Glutamatergic neuron (in vitro differentiated cells): ENCODE measurements at places on chromosomes 7 and 10.
A peak's percentile ranks its signal among the peaks of the same experiment; 100 is the strongest.

DNA sequence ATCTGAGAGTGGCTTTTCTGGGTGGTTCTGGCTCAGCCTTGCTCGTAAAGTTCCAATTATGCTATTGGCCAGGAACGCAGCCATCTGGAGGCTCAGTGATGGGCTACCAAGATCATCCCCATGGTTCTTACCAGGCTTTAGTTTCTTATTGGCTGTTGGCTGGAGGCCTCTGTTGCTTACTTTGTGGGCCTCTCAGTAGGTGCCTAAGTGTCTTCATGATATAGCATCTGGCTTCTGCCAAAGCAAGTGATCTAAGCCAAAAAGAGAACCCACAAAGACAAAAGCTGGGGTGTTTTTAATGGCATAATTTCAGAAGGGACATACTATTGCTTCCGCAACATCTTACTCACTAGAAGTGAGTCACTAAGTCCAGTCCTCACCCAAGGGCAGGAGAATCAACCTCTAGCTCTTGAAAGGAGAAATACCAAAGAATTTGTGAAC lies 132.0 kb upstream of the MDFIC start:
- H3K4me3 ChIP-seq: no peak overlapping the region
- H3K36me3 ChIP-seq: no peaks in the 10 kb centered on the region
- no peak for DNase-seq
- H3K4me1 ChIP-seq: no peaks in the 10 kb centered on the region
- H3K27me3 ChIP-seq: no peaks in the 10 kb centered on the region

DNA sequence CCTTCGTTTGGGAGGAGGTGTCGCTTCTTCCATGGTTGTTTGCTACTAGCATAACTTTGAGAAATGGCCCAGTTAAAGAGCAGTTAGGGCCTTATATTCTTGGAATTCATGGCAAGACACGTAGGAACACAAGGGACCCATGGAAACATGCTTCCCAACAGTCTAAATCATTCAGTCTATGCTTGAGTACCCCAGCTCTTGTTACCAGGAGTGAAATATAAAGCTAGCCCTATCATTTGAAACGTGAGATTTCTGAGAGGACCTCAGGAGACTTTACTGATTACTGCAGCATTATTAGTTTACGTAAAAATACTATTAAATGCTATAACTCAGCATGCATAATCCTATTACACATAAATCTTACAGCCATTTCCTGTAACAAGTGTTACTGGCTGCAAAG lies 328.6 kb upstream of the CDC14C start:
- H3K4me3 ChIP-seq: no peak overlapping the region
- H3K27me3 ChIP-seq: no peaks in the 10 kb centered on the region
- H3K36me3 ChIP-seq: no peaks in the 10 kb centered on the region
- no peak overlapping the region for H3K27ac ChIP-seq
- H3K4me1 ChIP-seq: no peaks in the 10 kb centered on the region

DNA sequence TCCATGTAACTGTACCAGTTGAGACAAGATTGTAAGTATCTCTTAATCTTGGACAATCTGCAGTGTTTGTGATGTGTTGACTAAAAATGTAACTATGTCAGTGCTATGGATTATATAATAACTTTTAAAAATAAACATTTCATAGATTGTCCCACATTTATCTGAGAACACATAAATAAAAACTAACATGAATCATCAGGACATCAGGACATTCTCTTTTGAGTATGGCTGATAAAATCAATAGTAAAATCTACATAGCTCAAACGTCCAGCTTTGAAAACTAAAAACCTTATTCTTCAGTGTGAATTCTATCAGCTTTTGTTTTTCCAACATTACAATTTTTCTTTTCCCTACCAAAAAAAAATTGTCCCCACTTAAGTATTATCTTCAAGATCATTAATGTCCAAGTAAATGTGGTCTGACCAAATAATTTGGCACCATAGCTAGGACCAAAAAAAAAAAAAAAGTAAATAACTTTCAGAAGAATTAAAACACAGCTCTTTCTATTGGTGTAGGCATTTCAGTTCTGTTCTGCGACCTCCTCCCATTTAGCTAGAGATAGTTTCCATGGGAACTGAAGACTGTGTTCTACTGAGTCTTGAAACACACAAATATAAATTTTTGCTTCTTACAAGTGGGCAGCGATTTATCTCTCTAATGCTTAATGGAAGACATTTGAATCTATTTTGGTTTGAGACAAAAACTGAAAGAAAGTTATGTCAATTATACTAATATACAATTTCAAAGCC lies 123.0 kb upstream of the SGCE start:
- H3K36me3 ChIP-seq: no peaks in the 10 kb centered on the region
- no peak overlapping the region for H3K4me3 ChIP-seq
- H3K4me1 ChIP-seq: no peaks in the 10 kb centered on the region
- H3K27ac ChIP-seq: no peak overlapping the region
- DNase-seq: no peak

GRCh38 chr10:95476469-95477174 lies 84.5 kb downstream of the SORBS1 start:
- H3K4me1 ChIP-seq: peaks cover 49% of the 10 kb centered on the region
- H3K27ac ChIP-seq: peak overlapping the region; percentile 30
- no peak overlapping the region for H3K4me3 ChIP-seq
- H3K27me3 ChIP-seq: peaks cover 4% of the 10 kb centered on the region
